Epithelial cell of alveolus of lung (primary cell): ENCODE measurements at places on chromosomes 13 and 19. TPM values are rescaled to one million over a fixed set of nuclear protein-coding genes. Genes with fewer than 3 reads are reported as not detected.

The PSG2 gene
- not detected in 2 replicates for total RNA-seq

The PPP2R1A gene
- 231 and 295 TPM in 2 replicates for total RNA-seq

The AMH gene
- under 0.01 and 2.3 TPM in 2 replicates for total RNA-seq

The CYSLTR2 gene
- 1.6 TPM in 1 of 2 replicates, not detected in the other for total RNA-seq

The GPC5 gene
- 0.65 and 2.1 TPM in 2 replicates for total RNA-seq

The MCEMP1 gene
- not detected in 2 replicates for total RNA-seq
